ENCODE measurements at places on chromosomes 2 and 18.

DNA sequence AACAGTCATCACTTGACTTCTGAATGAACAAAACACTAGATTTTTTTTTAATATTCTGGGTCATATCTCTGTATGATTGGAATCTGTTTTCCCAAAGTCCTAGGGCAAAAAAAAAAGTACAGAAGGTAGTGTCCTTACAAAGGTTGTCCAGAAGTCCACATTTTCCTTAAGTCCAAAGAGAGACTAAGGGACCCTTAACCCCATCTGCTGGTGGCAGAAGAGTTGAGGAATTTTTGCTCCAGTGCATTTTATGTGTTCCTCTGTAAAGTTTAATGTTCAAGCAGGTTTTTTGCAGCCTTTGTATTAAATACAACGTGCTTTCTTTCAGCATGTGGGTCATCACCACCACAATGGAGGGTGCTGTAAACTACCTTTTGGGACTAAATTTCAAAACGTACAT, 215.9 kb downstream of the SP3 start:
- H3K4me3 ChIP-seq, result no peak overlapping the region
- no peak for DNase-seq
- peaks cover 7% of the 10 kb centered on the region for H3K27me3 ChIP-seq
- H3K36me3 ChIP-seq, result no peaks in the 10 kb centered on the region
- no peak overlapping the region for H3K27ac ChIP-seq

DNA sequence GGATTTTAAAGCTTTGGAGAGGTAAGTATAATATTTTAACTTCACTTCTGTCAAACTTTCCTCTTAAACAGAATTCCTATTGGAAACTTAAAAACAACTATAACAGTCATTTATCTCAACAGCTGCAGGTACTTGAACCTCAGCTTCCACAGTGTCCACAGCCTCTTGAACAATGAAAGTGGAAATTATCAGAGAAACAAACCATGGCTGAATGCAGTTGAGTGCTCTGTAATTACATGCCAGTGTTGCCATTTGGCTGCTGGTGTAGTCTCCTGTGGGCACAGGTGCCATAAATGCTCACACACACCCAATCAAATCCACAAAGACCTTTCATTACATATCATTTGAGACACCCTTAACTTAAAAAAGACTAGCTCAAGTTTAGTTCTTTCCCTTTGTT, 125.1 kb downstream of the CPS1 start:
- DNase-seq, result no peak
- no peak overlapping the region for H3K4me3 ChIP-seq
- H3K4me1 ChIP-seq, result no peaks in the 10 kb centered on the region
- no peak overlapping the region for H3K27ac ChIP-seq
- no peaks in the 10 kb centered on the region for H3K36me3 ChIP-seq

GRCh38 chr18:57027190-57027708, 119.6 kb upstream of the BOD1L2 start:
- no peak overlapping the region for H3K27ac ChIP-seq
- peaks cover 22% of the 10 kb centered on the region for H3K36me3 ChIP-seq
- DNase-seq, result no peak
- no peak overlapping the region for H3K4me3 ChIP-seq
- peaks cover 4% of the 10 kb centered on the region for H3K4me1 ChIP-seq

GRCh38 chr2:37544591-37545031, 126.8 kb downstream of the CDC42EP3 start:
- DNase-seq, result no peak
- H3K36me3 ChIP-seq, result no peaks in the 10 kb centered on the region
- no peak overlapping the region for H3K27ac ChIP-seq
- no peaks in the 10 kb centered on the region for H3K27me3 ChIP-seq

DNA sequence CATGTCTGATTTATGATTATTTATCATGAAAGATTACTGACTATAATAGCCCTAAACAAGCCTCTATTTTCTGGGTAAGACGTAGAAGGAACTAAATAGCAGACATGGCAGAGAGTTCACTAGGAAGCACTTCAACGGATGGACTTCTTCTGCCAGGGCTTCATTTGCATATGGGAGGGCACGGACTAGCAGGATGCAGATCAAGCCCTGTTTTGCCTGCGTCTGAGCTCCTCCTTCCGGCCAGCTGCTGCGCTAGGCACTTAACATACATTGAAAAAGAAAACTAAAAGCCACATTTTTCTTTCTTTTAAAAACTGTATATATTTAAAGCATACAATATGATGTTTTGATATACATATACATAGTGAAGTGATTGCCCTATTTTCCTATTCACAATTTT, 340.0 kb upstream of the MEX3C start:
- no peak overlapping the region for H3K27ac ChIP-seq
- H3K27me3 ChIP-seq, result peaks cover 3% of the 10 kb centered on the region
- H3K4me1 ChIP-seq, result no peaks in the 10 kb centered on the region
- H3K4me3 ChIP-seq, result no peak overlapping the region
- no peaks in the 10 kb centered on the region for H3K36me3 ChIP-seq

GRCh38 chr18:10397004-10397403, 57.4 kb upstream of the APCDD1 start:
- H3K36me3 ChIP-seq, result no peaks in the 10 kb centered on the region
- H3K4me3 ChIP-seq, result no peak overlapping the region
- H3K27me3 ChIP-seq, result peaks cover 13% of the 10 kb centered on the region
- H3K4me1 ChIP-seq, result peaks cover 1% of the 10 kb centered on the region

GRCh38 chr2:207467716-207468347, 61.9 kb upstream of the CREB1 start:
- no peaks in the 10 kb centered on the region for H3K36me3 ChIP-seq
- DNase-seq, result peak; percentile 15
- H3K4me1 ChIP-seq, result peaks cover 24% of the 10 kb centered on the region
- no peak overlapping the region for H3K4me3 ChIP-seq
- H3K27ac ChIP-seq, result peak overlapping the region; percentile 55

DNA sequence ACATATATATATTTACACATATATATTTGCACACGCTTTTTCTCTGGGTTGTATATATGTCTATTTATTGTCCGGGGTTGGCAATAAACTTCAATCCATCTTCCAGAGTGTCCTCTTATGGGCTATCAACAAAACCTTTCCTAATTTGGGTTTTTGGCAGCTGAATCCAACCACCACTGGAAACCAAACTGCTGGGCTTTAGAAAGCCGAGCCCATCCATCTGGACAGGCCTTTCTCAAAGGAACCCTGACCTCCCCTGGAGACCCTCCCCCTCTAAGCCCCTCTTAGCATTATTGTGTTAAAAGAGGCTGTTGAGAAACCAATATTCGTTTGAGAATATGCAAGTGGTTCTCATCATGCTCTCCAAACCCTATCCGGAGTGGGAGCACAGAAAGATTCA, 153.6 kb downstream of the NRP2 start:
- no peaks in the 10 kb centered on the region for H3K4me1 ChIP-seq
- peaks cover 15% of the 10 kb centered on the region for H3K27me3 ChIP-seq
- H3K27ac ChIP-seq, result no peak overlapping the region
- no peak for DNase-seq
